Nephron progenitor cell (in vitro differentiated cells): ENCODE measurements at places on chromosomes 11 and 22.

- H3K27me3 ChIP-seq, result peaks cover 22% of the 10 kb centered on the region
- no peak overlapping the region for H3K4me3 ChIP-seq
- no peak for DNase-seq
- H3K27ac ChIP-seq, result peak overlapping the region; percentile 94
- H3K36me3 ChIP-seq, result no peaks in the 10 kb centered on the region
These were observed 4.7 kb downstream of the KLHDC7B start for GRCh38 chr22:50550395-50550794.

DNA sequence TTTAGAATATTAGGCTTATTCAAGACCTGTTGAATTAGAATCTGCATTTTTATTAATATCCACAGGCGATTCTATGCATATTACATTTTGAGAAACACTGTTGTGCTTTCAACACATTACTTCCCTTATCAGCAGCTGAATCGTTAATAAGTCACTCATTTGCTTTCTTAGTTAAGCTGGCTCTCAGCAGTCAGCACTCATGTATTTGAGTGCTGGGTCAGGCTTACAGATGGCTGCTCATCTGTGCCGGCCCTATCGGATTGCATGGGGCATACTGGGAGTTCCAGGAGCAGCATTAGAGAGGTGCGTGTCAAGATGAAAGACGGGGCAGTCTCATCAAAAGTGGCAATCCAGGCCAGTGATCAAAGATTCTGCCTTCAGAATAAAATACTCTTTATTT, 10.8 kb upstream of the OR51L1 start:
- peaks cover 7% of the 10 kb centered on the region for H3K4me1 ChIP-seq
- H3K27ac ChIP-seq, result no peak overlapping the region
- H3K36me3 ChIP-seq, result no peaks in the 10 kb centered on the region
- H3K4me3 ChIP-seq, result no peak overlapping the region
- DNase-seq, result peak; percentile 28
- H3K27me3 ChIP-seq, result peaks cover 4% of the 10 kb centered on the region

DNA sequence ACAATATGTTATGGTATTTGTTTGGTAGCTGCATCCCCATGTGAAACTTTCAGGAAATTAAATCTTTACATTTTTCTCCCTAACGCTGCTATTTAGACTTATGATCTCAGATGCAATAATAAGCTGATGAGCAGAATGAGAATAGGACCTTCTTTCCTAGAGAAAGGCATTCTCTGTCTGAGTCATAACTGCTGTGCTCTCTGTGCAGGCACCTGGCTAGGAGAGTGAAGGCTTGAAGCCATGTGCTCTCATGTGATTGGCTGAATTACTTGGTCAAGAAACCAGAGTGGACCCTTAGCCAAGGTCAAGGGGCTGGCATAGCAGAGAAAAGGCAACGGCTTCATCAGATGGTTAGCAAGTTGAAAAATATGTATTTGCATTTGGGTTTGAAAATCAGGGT, 185.0 kb downstream of the ADAMTS15 start:
- peaks cover 59% of the 10 kb centered on the region for H3K4me1 ChIP-seq
- H3K4me3 ChIP-seq, result no peak overlapping the region
- no peak overlapping the region for H3K27ac ChIP-seq
- no peaks in the 10 kb centered on the region for H3K36me3 ChIP-seq

DNA sequence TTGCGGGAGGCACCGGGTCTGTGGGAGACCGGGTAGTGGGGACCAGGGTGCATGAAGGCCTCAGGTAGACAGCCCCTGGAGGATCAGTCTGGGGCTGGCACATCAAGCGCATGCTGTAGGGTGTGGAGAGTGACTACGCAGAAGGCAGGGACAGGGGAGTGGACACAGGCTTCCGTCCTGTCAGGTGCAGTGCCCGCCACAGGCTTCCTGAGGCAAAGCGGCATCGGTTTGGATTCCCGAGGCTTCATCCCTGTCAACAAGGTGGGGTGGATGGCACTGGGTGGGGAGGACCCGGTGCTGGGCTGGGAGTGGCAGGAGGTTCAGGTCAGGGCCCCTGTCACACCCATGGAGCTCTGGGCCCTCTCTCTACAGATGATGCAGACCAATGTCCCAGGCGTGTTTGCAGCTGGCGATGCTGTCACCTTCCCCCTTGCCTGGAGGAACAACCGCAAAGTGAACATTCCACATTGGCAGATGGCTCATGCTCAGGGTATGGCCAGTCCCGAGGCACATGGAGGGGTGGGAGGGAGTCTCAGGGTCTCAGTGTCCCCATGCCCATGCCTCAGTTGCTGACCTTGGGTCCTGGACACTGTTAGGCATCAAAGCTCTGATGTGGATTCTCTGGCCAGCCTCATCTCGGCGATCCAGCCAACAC, 4.5 kb upstream of the LZTR1 start:
- peaks cover 41% of the 10 kb centered on the region for H3K27me3 ChIP-seq
- no peak overlapping the region for H3K4me3 ChIP-seq
- H3K36me3 ChIP-seq, result no peaks in the 10 kb centered on the region
- peaks cover 33% of the 10 kb centered on the region for H3K4me1 ChIP-seq
- no peak for DNase-seq

- H3K4me1 ChIP-seq, result peaks cover 28% of the 10 kb centered on the region
- H3K36me3 ChIP-seq, result no peaks in the 10 kb centered on the region
- peaks cover 43% of the 10 kb centered on the region for H3K27me3 ChIP-seq
- no peak for DNase-seq
These were observed 3.9 kb upstream of the SLC22A8 start for GRCh38 chr11:63019506-63019905.

GRCh38 chr11:123116486-123116885, 54.5 kb upstream of the HSPA8 start:
- H3K4me1 ChIP-seq, result peaks cover 3% of the 10 kb centered on the region
- H3K36me3 ChIP-seq, result peaks cover 19% of the 10 kb centered on the region
- DNase-seq, result no peak
- no peak overlapping the region for H3K27ac ChIP-seq

DNA sequence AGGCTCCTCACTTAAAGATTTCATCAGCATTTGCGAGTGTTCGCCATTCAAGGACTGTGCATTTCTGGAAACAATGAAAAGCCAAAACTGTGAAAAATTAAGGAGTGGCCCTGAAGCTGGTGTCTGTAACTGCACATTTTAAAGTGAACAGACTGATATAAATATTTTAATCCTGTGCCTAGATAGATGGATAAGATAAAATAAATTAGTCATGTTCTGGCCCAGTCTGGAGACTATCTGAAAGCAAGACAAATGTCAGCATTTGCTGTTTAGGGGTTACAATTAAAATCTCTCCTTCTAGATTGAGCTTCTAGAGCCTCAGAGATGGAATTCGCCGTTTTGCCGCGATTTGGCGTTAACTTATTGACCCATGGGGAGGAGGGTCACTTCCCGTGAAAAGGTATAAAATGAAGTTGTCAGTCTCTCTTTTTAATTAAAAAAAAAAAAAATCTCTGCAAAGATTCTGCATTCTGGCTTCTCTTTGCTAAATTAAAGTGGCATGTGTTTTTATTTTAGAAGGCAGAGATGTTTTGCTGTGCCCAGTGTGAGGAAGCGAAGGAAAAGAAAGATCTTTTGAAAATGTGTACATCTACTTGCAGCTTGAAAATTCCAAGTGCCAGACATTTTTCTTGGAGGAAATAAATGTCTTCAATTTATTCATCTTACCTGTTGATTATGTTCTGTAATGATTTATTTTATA, 79.7 kb upstream of the WNT7B start:
- H3K27ac ChIP-seq, result no peak overlapping the region
- H3K4me3 ChIP-seq, result no peak overlapping the region
- H3K4me1 ChIP-seq, result peaks cover 13% of the 10 kb centered on the region
